ENCODE measurements at places on chromosomes 6 and 20.
A peak's percentile ranks its signal among the peaks of the same experiment; 100 is the strongest.

DNA sequence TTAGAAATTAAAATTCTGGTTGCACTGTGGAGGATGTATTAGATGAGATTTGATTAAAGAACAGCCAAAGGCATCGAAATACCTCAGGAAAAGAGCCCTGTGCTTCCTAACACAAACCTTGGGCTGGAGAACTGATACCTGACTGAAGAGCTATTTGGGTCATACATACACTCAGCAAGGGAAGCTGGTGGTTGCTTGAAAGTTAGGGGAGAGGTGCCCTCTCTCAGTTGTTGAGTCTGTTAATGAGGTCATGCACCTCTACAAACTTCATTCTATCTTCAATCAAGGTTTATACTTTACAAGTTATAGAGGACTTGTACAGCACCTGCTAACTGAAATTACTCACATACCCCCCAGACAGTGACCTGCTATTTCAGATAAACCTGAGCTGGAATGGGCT lies 25.5 kb downstream of the FAM184A start:
- no peak for DNase-seq

DNA sequence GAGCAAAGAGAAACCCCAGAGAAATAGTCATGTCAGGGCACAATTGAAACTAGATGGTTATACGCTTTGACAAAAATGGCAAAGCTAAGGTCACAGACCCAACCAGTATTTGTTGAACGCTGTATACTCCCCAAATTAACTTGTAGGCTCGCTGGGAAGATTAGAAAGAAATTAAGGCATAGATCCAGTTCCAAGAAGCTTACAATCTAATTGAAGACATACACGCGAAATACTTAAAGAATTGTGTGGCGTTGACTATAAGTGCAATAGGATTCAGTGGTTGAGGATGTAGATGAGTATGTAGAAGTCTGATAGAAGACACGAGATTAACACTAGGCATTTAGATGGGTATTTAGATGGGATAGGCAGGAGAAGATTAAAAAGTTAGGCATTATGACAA lies 525 bp downstream of the FAM229B start:
- DNase-seq = no peak

DNA sequence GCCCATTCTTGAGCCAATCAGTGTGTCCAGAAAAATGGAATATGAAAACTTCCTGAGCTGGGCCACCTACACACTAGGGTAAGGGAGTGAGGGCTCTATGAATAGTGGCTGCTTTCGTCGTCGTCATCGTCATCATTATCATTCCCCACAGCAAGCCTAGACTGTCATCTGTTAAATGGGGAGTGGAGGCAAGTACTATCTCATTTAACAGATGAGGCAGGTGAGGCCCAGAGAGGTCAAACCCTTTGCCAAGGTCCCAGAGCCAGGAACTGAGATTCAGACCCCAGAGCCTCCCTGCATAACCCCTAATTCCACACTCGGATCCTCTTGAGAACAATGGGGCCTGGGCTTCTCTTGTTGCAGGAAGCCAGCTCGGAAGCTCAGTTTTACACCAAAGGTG lies 20.6 kb downstream of the BPIFB1 start:
- DNase-seq = no peak

DNA sequence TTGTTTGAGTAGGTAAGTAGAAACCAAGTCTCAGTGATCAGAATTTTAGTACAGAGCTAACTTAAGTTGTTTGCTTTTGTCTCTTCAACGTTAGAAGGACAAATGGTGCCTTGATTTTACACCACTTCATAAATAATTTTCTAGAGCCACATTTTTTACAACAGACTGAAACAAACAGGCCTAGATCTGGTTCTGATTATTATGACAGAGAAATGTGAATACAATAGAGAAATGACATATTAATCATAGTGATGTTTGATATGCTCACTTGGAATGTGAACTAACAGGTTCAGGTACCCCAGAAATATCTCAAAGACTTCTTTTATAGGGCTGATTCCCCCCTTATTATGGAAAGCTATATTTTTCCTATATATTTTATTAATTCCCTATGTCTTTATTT lies 760.6 kb downstream of the KIF16B start:
- DNase-seq = no peak

GRCh38 chr6:31497531-31498476 lies at the start of gene MICB:
MICB (plus strand) TSS chr6:31498145; CDS start chr6:31498194, 49 bp downstream.
- DNase-seq = peak; percentile 91

DNA sequence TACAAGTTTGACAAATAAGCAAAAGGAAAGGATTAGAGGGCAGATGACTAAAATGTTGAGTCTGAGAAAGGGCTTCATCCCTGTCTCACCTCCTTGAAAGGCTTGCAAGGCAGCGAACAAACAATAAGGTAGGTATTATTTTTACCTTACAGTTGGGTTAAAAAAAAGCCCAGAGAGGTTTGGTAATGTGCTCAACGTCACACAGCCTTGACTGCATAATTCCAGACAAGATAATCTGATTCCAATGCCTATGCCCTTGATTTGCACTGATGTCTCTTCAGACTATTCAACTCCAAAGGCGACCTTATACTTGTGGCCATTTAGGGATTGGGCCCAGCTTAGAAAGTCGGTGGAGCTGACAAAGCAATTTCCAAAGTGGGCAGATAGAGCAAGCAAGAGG lies 1.7 kb downstream of the ARG1 start:
- DNase-seq = no peak

All from WTC11 (cell line).